ENCODE measurements at places on chromosomes 1 and 21.

GRCh38 chr1:60527567-60527966 lies 454.0 kb upstream of the C1orf87 start:
- no peak for DNase-seq

- no peak for DNase-seq
Observed at GRCh38 chr1:70284366-70284765, 63.2 kb downstream of the SRSF11 start.

DNA sequence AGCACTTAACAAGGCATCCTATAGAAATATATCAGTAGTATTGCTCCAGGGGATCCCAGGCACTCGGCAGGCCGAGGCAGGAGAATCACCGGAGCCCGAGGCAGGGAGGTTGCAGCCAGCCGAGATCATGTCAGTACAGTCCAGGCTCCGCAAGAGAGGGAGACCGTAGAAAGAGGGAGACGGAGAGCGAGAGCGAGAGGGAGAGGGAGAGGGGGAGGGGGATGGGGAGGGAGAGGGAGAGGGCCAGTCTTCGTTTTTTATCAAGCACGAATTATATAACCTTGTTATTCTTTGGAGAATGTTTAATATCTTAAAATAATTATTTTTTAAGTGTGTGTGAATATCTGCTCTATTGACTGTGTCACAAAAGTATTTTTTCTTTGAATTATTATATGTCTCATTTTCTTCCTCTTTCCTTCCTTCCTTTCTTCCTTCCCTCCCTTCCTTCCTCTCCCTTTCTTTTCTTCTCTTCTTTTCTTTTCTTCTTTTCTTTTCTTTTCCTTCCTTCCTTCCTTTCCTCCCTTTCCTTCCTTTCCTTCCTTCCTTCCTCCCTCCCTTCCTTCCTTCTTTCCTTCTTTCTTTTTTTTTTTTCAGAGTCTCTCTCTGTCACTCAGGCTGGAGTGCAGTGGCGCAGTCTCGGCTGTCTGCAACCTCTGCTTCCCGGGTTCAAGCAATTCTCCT lies 233.7 kb downstream of the SRGAP2C start:
- no peak for DNase-seq

DNA sequence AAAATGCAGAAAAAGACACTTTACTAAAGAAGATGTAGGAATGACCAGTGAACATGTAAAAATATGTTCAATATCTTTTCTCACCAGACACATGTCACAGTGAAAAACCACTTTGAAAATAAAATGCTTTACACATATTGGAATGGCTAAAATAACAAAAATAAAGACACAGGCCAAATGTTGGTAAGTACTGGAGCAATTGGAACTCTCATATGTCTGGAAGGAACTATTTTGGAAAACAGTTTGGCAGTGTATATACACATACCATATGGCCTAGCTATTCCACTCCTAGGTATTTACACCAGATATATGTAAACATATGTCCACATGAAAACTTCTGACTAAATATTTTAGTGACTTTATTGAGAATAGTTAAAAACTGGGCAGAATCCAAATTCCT lies 927.2 kb downstream of the BRINP3 start:
- DNase-seq, result peak; percentile 7

- DNase-seq, result no peak
Observed at GRCh38 chr1:118461154-118461553, 276.1 kb upstream of the SPAG17 start.

DNA sequence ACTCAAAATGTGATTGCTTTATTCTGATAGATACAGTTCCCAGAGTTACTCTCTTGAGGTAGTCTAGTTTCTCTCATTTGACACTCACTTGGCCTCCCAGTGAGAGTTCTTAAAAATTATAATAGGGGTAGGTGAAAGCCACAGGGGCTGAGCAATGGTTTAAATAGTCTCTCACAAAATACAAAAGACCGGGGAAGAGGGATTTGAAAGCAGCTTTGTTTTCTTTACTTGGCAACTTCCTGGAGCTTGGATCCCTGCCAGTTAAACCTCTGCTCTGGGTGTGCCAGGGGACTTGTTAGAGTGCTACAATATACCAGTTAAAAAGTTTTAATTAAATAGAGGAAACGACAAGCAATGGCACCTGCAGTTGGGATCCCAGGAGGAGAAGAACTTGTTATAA lies 31.7 kb downstream of the OR13G1 start:
- no peak for DNase-seq

DNA sequence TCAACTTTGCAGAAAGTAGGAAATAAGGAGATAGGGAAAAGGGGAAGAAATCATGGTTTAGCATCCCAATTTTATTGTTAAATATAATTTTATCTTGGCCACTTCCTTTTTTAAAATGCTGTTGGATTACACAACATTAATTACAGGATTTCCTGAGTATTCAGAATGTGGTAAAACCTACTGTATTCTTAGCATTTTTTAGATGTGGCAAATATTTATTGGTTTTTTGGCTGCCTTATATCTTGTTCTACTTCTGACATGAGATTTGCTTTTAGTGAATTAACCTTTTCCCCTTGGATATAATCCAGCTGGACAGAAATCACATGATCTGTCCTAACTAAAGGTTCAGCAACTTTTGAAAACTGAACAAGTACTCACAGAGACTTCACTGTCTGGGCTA lies 104.9 kb downstream of the PTGS2 start:
- DNase-seq, result no peak

DNA sequence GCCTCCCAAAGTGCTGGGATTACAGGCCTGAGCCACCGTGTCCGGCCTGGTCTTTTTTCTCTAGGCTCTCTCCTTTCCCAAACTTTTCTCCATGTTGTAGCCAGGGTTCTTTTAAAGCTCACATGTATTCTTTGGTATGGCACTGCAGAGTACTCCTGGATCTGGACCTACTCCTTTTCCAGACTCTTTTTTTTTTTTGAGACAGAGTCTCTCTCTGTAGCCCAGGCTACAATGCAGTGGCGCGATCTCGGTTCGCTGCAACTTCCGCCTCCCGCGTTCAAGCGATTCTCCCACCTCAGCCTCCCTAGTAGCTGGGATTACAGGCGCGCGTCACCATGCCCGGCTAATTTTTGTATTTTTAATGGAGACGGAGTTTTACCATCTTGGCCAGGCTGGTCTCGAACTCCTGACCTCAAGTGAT lies 602 bp upstream of the MED18 start:
- DNase-seq, result no peak

DNA sequence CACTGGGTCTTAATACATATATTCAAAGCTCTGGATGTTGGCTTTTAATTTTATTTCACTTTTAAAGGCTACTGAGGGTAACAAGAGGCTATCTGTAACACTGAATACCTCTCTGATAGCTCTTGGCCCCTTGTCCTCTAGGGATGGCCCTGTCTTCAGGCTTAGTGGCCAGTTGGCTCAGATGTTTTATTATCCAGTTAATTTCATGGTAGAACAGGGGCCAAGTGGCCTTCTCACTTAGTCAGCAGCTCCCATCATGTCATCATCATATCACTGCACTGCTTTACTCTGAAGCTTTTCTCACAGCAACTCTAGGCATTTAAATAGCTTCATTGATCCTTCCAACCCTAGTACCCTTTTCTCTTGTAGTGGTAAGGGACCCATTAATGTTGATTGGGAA lies 40.2 kb upstream of the MACF1 start:
- no peak for DNase-seq

DNA sequence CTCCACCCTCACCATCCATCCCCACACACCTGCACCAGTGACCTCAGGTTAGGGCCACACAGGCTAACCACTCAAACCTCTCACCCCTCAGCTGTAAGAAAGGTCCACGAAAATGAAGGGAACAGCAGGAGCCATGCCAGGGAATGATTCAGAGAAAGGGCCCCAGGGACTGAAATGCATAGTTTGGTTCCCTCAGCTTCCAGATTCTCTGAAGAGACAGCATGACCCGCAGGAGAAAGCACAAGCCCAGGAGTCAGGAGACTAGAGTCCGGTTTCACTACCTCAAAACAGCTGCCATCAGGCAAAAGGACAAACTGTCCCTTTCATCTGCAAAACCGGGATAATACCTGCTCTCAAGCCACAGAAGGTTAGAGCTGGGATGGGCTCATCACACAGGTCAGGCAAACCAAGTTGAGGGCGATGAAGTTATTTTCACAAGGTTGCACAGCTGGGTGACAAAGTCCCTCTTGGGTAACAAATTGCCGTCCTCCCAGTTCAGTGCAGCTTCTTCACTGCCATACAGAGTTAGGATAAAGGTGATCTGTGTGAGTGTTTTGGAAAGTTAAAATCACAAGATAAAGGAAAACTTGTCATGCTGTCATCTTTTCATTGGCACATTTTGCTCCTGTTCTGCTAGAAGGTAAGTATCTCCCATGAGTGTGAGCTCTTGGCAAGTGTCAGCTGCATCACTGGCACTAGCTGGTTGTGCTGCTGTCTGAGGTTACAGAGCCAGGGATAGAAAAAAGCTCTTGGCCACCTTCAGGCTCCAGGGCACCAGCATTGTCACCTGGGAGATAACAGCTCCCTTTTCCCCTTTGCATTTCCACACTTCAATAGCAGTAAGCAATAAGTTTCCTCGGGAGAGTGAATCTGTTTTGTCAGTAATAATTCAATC lies 120.4 kb downstream of the KCNH1 start:
- DNase-seq, result no peak

- no peak for DNase-seq
Observed at GRCh38 chr1:17438318-17439249, 893 bp downstream of the RCC2 start.

GRCh38 chr1:15152318-15153183 lies 996 bp upstream of the TMEM51 start:
- peak; percentile 50 for DNase-seq

GRCh38 chr1:19872190-19872589 lies 10.0 kb upstream of the OTUD3 start:
- DNase-seq, result no peak

DNA sequence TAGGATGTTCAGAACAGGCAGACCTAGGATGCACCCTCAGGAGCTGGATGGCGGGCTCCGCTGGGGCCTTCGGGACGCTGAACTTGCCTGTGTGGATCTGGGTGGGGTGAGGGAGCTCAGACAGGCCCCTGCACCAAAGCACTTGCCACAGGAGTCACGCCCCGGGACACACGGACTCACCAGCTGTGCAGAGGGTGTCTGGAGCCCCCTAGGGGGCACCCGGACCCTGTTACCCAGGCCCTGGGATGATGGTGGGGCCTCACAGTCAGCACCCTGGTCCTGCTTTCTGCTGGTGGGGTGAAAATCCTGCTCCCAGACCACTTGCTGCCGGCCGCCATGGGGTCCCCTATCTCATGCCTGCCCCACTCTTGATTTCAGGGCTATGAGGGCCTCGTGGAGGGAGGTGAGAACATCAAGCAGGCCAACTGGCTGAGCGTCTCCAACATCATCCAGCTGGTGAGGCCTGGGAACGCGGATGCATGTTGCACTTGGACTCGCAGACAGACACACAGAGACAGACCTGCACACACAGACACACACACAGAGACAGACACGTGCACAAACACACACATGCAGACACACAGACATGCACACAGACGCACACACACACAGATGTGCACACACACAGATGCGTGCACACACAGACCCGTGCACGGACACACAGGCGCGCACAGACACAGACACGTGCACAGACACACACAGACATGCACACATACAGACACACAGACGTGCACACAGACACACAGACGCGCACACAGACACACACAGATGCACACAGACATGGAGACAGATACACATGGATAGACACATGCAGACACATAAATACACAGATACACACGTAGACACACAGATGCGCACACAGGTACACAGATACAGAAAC lies 11.0 kb downstream of the PFKL start:
- no peak for DNase-seq

DNA sequence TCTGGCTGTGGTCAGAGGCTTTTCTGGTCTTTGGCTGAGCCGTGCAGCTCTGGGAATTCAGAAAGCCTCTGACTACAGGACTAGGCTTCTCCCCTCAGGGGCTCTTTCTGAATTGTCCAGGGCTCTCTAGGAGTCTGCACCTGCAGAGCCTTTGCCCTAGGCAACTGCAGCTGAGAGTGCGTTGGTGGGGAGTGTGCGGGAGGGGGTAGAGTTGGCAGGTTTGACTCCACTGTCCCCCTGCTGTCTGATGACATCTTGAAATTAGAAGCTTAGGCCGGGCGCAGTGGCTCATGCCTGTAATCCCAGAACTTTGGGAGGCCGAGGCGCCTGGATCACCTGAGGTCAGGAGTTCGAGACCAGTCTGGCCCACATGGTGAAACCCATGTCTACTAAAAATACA lies 32.9 kb downstream of the KIAA1614 start:
- no peak for DNase-seq

DNA sequence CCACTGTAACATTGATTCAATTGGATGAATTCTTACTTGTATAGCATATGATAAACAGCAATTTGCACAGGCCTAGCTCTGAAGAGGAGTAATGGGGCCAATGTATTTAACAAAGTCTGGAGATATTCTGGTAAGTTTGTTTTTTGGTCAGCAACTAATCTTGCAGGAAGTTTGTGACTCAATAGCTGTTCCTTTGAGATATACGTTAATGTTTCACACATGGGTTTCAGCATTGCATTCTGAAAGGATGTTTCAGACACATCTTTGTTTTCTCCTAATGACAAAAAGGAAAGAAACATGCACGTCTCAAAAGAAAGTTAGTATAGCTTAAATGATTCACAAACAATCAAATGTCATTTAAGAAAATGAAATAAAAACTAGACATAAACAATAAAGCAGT lies 49.0 kb downstream of the LTN1 start:
- no peak for DNase-seq

DNA sequence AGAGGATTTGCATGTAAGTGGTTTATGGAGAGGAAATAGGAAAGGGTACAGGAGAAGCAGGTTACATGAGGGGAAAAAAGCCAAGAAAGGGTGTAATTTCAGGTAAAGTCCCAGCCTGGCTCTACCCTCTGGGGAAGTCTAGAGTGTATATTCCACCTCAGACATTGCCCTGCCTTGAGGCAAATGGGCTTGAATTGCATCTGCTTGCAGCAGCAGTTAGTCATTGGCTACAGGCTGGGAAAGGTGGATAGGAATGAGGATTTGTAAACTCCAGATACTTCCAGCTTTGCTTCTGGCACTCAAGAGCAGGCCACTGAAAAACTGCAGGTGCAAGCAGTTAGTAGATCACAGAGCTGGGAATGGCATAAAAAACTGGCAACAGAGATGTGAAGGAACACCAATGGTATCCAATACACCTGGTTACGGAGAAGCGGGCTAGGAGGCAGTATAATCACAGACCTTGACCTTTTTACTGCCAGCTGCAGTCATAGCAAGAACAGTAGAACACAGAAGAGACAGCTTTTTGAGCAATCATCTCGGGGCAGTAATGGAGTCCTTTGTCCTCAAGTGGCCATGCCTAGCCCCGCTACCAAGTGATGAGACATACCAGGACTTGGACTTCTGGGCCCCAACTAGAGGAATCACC lies 226.9 kb upstream of the NRIP1 start:
- DNase-seq, result no peak

DNA sequence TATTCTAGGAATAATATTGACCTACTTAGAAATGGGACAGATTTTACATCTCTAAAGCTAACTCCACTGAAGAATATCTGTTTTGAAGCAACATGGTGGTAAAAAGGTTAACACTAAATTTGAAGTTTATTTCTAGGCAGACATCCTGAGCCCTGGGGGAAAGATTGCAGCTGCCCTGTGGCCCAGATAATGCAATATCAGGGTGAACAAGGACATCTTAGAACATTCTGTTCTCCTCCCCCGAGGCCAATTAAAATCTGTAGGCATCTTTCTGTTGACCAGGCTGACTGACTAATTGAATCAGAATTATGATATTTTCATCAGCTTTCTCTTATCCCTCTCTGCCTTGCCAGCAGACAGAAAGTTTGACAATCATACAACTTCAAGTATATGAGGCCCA lies 149.8 kb upstream of the DUSP10 start:
- DNase-seq, result no peak

Data from NCI-H1694 (cell line).